ENCODE measurements at places on chromosomes 7 and 10.

DNA sequence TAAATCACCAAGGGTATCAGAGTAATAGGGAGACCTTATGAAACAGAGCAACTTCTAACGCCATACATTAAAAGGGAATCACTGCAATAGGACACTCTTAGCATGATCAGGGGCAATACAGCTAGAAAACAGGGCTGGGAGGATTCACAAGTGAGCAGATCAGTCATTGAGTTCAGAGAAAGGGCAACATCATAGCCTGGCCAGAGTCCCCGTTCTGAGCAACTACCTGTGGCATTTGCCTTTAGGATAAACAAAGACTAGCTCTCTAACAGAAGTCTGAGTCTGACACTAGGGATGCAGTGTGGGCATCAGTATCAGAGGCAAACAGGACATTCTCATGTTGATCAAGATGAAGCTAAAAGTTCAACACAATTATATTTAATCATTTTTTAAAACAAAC lies 297.9 kb downstream of the DGKB start:
- DNase-seq = peak; percentile 25

- DNase-seq = no peak
These were observed 137.5 kb downstream of the ST7 start for GRCh38 chr7:117090791-117091190.

GRCh38 chr7:33694006-33694405 lies 211.3 kb upstream of the BMPER start:
- DNase-seq = peak; percentile 43

DNA sequence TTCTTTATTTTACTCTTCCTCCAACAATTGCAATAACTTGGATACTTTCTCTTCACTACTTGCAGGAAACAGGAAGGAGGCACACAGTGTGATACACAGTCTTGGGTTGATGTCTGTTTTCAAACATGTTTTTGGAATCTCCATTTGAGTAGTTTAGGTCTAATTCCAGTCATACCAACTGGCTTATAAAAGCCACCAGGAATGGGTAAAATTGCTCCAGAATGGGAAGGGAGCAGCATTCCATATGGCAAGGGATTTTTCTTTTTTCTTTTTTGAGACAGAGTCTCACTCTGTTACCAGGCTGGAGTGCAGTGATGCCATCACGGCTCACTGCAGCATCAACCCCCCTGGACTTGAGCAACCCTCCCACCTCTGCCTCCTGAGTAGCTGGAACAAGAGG lies 545.1 kb upstream of the GALNT17 start:
- DNase-seq = peak; percentile 88

GRCh38 chr7:81725812-81726127 lies 44.1 kb downstream of the HGF start:
- peak; percentile 86 for DNase-seq

DNA sequence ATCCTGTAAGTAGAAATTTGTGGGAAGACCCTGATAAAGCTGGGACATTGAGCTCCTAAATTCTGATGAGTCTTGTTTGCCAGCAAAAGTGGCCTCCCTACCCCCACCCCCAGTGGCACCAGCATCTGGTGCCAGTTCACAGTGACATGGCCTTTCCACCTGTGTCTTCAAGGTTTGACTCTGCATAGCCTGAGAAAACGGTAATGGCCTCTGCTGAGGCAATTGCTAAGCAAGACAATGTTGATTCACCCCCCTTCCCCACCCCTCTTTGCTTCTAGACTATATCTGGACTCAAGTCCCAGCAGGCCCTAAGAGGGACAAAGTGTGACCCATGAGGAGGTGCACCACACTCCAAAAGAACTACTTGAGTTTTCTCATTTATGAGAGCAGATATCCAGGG lies 48.0 kb upstream of the PIK3CG start:
- DNase-seq = no peak

DNA sequence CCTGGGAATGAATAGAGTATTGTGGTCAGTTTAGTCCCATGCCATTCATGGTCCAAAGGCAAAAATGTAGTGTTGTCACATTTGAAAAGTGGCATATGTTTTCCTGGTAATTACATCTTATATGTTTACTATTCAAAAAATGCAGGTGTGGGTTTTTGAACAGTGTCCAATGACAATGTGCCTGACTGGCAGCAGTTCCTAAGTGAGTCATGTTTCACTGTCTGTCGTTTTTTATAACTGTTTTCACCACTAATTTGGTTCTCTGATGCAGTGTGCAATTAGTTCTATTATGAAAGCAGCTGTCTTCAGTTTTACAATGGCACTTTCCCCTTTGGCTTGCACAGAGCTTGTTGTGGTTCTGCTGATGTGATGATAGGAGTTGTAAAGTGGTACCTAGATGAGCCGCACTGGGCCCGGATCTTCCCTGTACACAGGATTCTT lies 162.3 kb downstream of the SEM1 start:
- no peak for DNase-seq

DNA sequence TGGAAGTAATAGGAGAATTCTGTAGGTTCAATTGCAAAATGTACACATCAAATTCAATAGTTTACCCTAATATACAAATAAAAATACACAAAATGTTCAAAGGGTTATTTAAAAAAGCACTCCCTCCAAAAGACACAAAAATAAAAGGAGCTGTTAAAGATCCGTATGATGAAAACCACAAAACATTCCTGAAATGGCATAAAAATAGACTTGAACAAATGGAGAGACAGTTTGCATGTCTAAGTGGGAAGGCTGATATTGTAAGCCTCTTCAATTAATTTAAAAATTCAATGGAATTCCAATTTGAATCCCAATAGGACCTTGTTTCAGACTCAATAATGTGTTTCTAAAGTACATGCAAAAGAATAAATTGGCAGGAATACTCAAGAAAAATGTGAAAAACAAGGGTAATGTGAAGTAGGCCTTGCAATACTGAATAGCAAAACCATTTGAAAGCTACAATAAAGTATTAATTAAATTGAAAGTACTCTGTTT lies 38.0 kb upstream of the INSYN2A start:
- DNase-seq = peak; percentile 15

- peak; percentile 14 for DNase-seq
These were observed 360.4 kb downstream of the PARD3 start for GRCh38 chr10:34454590-34455261.

- no peak for DNase-seq
These were observed 22.7 kb upstream of the IKZF1 start for GRCh38 chr7:50281680-50282445.

DNA sequence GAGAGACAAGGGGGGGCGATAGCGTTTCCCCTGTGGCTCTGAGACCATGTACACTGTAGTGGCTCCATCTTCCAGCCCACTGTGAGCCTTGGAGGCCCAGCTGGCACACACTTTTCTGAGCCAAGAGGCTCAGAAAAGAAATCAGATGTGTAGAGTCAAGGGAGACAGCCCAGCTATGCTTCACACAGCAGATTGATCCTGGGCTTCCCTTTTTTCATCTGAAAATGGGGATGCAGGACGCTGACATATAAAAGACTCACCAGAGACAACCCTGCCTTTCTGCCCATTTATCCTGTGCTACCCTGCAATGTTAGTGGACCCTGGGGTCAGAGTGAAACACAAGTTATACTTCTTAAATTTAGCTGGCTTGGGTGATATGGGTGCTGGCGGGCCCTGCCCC lies 14.3 kb downstream of the TMEM273 start:
- DNase-seq = no peak

DNA sequence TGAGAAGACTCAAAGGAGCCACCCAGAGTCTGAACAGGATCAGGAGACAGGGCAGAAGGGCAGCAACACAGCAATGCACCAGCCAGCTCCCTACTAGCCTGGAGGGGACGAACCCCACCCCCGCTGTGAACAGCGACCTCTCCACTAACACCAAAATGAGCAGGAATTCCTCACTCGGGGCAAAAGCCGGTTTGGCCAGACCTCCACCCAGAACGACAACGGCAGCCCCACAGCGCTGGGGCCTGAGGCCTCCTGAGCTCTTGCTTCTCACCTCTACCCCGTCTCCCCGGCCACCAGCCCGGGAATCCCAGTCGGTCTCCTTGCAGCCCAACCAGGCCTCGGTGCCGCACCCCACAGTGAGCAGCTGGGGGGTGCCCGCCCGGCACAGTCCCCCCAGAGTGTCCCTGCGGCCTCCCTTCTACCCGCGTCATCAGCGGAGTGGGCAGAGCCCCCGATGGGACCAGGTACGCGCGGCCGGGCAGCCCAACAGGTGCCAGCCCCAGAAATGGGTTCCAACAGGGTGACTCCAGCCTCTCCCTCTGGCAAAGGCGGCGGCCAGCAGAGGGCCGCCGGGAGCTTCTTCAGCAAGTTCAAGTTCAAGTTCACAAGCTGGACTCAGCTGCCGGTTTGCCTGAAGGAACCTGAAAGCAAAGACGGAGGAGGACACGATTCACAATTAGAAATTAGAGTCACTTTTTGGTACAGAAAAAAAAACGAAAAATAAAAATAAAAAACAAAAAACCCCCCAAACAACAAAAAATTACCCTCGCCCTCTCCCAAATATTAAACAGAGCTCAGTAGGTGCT lies 129.0 kb downstream of the MARCHF5 start:
- DNase-seq = peak; percentile 47

GRCh38 chr10:96666741-96667140 lies 53.6 kb downstream of the PIK3AP1 start:
- DNase-seq = no peak

DNA sequence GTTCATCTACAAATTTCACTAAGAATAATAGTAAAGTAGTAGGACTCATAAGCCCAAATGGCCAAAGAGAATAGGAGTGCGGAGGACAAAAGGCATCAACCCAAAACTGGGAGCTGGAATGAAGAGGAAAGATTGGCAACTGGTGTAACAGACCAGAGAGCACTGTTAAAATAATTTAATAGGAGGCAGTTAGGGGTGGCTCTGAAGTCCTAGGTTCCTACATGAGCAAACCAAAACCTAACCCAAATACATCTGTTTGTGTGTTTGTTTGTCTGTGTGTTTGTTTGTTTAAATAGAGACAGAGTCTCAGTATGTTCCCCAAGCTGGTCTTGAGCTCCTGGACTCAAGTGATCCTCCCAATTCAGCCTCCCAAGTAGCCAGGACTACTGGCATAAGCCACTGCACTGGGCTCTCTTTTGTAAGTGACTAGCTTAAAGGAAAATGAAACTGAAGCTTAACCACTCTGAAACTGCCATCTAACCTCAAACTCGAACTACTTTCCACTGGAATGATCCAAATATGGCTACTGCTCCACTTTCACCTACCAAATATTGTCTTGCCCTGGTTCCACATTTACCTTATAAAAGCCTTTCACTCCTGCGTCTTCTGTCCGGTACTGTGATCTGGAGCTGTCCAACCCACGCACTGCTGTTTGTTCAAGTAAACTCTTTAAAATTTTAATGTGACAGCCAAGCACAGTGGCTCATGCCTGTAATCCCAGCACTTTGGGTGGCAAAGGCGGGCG lies 94.9 kb downstream of the AKR1D1 start:
- DNase-seq = no peak

GRCh38 chr10:92381543-92381954 lies 90.6 kb downstream of the MARCHF5 start:
- DNase-seq = no peak

- DNase-seq = no peak
These were observed 66.4 kb upstream of the GDF10 start for GRCh38 chr10:47233631-47234030.

DNA sequence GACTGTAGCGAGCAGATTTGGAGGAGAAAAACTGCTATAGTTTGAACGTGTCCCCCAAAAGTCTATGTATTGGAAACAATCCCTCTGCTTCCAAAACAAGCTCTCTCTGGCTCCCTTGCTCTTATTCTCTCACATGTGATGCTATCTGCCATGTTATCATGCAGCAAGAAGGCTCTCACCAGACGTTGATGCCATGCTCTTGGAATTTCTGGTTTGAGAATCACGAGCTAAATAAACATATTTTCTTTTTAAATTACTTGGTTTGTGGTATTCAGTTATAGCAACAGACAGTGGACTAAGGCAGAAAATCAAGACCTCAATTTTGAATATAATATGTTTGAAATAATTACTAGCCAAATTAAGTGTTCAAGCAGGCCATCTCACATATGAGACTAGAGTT lies 17.5 kb upstream of the GNAT3 start:
- peak; percentile 17 for DNase-seq

DNA sequence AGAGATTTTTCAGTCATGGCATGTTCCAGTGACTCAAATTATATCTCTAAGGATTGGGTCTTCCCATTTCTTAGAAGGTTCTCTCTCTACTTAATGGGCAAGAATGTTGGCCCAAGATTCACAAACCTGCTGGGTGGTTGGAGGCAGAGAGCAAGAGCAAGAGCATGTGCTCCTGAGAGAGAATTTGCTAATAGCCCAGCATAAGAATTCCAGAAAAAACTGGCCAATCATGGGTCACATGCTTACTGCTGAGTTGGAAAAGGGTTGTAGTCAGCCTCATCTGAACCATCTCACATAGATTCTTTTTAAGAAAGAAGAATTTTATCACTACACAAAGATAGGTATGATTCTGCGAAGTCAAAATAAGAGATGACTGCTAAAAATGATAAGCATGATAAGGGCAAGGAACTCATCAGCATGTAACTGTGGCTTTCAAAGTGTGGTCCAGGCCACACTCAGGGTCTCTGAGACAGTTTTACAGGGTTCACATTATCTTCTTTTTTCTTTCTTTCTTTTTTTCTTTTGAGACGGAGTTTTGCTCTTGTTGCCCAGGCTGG lies 8.2 kb upstream of the VCL start:
- DNase-seq = no peak

- no peak for DNase-seq
These were observed 50.8 kb downstream of the FAM53B start for GRCh38 chr10:124693396-124693795.

DNA sequence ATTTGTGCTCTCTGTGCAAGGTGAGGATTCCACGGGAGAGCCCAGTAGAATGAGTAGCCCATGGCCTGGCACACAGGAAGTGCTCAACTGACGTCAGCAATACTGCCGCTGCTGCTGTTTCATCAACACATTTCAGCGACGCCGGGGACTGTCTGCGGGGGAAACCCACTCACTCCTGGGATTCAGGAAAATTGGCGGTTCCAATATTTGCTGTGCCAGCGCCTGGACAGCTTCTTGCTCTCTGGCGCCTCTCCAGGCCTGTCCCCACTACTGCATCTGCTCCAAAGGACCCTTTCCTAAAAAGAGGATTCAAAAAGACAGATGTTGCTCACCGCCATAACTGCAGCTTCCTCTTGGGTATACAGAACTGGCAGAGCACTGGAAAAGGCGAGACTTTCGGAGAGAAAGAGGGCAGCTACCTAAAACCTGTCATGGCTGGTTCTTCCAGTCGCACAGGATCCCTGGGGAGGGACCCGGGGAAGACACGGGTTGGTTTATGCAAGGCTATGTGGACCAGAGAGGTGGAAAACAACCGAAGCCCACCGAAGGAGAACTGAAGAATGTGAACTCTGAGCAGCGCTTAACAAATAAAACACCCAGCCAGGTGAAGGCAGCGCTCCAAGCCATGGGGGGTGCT lies 39.7 kb upstream of the ENO4 start:
- no peak for DNase-seq

DNA sequence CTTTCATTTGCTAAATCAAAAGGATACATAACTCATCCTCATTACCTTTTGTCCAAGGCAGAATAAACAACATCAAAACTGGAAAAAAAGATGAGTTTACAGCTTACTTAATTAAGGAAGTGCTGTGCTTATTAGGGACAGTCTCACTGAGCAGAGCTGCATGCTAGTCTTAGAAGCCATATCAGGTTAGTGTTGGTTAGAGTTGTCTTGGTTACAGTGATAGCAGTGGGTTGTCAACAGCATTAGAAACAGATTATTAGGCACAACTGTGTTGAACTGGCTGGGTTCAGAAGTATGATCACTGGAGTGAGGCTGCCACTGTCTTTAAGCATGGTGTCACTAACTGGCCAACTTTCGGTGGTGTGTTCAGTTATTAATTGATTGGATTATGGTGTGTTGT lies 503.9 kb upstream of the IGFBP3 start:
- no peak for DNase-seq

GRCh38 chr7:40826411-40827221 lies 691.8 kb downstream of the SUGCT start:
- peak; percentile 74 for DNase-seq

Data from AG10803 (cell line).